ENCODE measurements at places on chromosomes 5 and 9. TPM values are rescaled to one million over a fixed set of nuclear protein-coding genes. Genes with fewer than 3 reads are reported as not detected.

The RHOBTB3 gene
- total RNA-seq: 120 TPM

The RLN1 gene
- total RNA-seq: 0.21 TPM

DNA sequence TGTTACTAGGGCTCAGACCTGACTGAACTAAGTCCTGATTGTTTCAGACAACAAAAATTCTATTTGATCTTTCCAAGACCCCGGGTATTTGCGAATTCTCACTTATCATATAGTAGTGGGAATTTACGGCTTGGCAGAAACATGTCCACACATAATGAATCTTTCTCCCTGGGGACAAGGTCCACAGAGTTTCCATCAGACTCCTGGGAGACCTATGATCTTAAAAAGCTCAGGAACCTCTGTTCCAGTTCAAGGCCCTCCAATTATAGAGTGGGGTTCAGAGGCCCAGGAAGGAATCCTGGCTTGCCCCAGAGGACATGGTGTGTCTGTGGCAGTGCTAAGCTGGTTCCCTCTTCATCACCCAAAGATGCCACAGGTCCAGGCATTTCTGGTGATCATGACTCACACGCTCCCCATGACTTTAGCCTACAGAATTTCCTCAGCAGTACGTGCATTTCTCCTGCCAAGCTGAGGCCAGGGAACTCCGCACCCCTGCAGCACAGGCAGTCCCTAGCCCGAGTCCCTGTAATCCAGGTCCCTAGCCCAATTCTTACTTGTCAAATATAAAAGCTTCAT lies 12.6 kb downstream of the RAPGEF1 start:
- peak; percentile 82 for DNase-seq

DNA sequence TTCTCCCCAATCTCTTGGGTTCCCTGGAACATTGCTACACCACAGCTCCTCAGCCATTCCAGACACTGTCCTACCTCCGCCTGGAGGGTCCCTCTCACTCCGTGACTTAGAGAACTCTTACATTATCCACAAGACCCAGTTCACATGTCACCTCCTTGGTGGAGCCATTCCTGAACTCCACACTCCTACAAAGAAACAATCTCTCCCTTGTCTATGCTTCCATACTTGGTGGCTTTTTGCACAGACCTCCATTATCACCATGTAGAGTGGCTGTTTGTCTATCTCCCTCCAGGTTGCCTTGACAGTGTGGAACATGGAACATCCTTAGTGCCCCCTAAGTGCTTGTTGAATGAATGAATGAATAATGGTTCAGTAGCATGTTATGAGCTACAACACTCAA lies 105.9 kb downstream of the PAX5 start:
- DNase-seq: peak; percentile 67

DNA sequence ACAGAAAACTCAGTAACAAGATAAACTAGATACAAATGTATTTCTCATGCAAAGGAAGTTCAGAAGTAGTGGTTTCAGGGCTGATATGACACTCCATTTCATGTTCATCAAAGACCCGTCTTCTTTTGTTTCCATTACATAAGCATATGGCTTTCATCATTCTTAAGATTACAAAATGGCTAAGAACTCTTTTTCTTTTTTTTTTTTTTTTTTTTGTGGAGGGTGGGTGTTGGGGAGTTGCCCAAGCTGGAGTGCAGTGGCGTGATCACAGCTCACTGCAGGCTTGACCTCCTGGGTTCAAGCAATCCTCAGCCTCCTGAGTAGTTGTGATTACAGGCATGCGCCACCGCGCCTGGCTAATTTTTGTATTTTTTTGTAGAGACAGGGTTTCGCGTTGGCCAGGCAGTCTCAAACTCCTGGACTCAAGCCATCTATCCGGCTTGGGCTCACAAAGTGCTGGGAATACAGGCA lies 22.0 kb upstream of the PTBP3 start:
- DNase-seq: no peak

The SLC36A2 gene
- not detected for total RNA-seq

GRCh38 chr5:99122976-99123375 lies 194.2 kb upstream of the CHD1 start:
- no peak for DNase-seq

DNA sequence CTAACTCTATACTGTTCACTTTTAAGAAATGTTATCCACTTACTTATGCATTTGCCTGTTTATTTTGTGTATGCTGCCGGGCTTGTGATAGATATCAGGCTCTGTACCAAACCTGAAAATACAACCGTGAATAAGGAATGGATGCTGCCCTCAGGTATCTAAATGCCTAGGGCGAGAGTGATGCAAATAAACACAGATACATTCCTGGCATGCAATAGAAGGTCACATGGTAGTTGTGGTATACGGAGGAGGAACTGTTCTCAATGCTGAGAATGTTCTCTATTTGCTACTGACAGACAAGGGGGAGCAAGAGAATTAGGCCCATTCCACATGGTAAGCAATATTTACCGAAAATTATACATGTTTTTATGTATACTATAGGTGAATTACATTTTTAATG lies 227.8 kb downstream of the ICE1 start:
- peak; percentile 28 for DNase-seq

DNA sequence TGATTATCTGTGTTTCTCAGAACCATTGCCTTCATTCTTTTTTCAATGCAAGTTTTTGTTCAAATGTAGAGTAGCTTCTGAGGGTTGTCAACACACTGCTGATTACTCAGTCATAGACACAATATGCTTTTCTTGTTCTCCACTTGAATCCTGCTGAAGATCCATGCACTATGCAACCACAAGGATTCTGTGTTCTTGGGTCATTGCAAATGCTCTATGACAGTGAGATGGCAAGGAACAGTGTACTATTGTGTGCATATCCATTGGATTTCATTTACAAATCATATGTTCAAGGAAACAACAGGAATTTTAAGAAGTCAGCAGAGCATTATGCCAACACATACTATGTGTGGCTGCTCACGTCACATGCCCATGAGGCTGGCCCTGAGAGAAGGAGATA lies 1590.2 kb downstream of the EFNA5 start:
- no peak for DNase-seq

- no peak for DNase-seq
These were observed 13.2 kb downstream of the CMYA5 start for GRCh38 chr5:79702606-79703380.

DNA sequence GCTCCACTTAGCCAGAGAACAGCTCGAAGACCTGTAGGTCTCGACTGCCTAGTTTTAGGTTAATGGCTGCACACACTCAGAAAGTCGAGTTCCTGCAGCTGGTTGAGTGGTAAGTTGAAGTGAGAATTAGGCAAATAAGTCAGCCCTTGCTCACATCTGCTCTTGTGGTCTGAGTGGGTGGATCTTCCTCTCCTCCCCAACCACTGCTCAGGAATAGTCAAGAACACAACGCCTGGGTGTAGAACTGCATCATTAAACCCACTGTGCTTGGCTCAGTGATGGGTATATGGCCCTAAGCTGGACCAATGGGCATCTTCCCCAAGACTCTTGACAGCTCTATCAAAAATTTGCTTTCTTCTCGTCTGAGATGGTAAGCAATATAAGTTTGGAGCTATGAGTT lies 20.9 kb upstream of the ADAM19 start:
- no peak for DNase-seq

GRCh38 chr9:135127718-135128670 lies 40.5 kb downstream of the OLFM1 start:
- no peak for DNase-seq

DNA sequence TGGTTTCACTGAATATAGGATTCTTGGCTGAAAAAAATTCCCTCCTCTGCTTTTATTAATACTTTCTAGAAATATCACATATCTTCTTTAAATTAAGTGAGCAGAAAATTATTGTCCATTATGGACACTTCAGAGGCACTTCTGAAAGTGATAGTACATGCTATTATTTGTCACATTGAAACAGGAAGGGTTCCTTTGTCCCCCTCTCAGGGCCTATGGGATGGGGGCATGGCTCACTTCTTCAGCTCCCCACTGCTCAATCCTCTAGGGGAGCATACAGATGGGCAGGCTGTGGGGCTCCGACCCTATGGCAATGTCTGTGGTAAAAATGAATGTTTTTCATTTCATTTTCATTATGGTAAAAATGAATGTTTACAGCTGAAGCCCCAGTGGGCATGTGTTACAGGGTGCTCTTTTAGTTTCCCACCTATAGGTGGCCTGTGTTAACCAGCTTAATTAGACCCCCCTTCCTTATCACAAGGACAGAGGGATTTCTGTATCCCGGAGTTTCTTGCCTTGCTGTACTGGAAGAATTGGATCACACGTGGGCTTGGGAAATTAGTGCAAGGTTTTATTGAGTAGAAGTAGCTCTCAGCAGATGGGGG lies 1225.2 kb downstream of the PTPRD start:
- no peak for DNase-seq

GRCh38 chr5:170533383-170533782 lies 29.6 kb downstream of the KCNIP1 start:
- no peak for DNase-seq

DNA sequence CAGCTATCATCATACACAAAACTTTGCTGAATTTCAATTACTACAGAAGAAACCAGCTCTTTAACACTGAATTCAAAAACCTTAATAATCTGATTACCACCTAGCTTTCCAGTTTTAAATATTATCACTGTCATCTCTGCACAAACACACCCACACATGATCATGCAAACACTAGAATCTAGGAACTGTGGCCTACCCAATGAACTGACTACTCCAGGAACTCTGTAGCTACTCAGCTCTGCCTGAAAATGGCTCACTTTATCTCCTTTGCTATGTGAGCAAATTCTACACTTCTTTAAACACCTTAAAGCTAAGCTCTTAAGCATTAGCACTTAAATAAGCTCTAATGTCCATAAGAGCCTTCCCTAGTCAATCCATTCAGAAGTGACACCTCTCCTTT lies 123.3 kb upstream of the DPYSL3 start:
- no peak for DNase-seq

GRCh38 chr5:71972777-71973473 lies 134.3 kb upstream of the MAP1B start:
- DNase-seq: no peak

GRCh38 chr9:134128727-134129679 lies 6.9 kb upstream of the WDR5 start:
- DNase-seq: no peak

GRCh38 chr9:110932863-110933262 lies 105.4 kb downstream of the LPAR1 start:
- DNase-seq: no peak

The AMBP gene
- 0.91 TPM for total RNA-seq

DNA sequence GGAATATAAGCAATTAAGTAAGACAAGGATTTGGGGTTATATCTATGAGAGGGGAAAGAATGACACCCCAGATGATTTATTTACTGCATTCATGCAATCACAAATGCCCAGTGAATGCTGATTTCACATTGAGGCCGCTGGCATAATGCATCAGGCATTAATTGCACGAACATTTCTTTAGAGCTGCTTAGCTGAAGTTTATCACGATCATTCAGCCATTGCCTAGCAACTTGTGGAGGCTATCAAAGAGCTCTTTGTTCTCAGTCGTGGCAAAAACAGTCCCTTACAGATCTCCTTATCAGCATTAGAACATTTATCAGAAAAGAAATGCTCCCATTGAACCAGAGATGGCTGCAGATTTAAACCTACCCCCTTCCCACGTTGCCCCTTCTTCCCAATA lies 88.7 kb upstream of the PRRC1 start:
- DNase-seq: no peak

The SLC25A2 gene
- total RNA-seq: 1.8 TPM

The ZNG1F gene
- 10.7 TPM for total RNA-seq

DNA sequence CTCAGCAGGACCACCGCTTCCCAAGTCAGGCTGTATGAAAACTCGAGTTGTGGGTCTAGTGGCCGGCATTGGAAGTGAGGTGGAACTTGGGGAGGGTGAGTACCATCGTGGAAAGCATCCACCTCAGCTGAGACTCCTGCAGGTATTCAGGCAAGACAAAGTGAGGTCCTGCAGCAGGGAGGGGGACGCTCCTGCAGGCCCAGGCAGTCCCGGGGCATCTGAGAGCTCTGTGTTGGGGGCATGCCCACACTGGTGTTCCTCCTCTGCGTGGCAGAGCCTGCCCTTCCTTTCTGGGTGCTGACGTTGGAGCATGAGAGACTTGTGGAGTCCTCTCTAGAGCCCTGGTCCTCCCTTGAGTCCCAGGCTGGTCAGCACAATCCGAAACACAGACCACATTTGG lies 187.7 kb downstream of the CACNA1B start:
- DNase-seq: no peak

The INPP5E gene
- total RNA-seq: 6.6 TPM

The TOR1B gene
- 16.2 TPM for total RNA-seq

DNA sequence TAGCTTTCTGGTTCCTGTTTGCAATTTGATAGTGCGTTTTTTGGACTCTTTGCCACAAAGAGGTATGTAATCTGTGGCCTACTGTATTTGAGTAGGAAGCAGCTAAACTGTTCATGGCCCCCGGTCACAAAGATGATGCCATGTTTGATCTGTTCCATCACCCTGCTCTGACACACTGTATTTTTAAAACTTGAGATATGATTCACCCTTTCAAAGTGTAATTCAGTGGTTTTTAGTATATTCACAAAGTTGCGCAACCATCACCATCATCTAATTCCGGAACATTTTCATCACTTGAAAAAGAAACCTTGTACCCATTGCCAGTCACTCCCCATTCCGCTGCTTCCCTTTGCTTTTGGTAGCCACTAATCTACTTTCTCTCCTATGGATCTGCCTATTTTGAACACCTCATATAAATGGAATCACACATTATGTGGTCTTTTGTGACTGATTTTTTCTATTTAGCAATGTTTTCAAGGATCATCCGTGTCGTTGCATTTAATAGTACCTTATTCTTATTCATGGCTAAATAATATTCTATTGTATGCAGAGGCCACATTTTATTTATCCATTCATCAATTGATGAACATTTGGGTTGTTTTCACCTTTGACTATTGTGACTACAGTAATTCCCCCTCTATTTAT lies 141.6 kb downstream of the NR3C1 start:
- DNase-seq: peak; percentile 86

GRCh38 chr5:169222934-169223594 lies 77.9 kb downstream of the SLIT3 start:
- no peak for DNase-seq

The PLEKHG4B gene
- total RNA-seq: 9.0 TPM

DNA sequence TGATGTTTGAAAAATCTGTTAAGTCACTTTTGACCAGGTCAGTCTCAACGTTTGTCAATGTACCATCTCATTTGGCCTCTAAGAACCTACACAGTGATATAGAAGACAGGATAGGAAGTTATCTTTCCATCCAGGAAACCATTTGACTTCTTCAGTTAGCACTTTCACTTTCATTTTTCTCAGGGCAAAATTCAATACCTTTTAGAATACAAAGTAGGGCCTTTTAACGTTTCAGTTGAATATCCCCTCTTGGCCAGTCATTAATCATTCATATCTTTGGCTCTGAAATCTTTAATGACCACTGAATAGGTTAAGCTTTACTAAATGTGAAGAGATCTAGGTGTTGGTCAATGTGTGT lies 101.1 kb upstream of the GNAQ start:
- DNase-seq: no peak

DNA sequence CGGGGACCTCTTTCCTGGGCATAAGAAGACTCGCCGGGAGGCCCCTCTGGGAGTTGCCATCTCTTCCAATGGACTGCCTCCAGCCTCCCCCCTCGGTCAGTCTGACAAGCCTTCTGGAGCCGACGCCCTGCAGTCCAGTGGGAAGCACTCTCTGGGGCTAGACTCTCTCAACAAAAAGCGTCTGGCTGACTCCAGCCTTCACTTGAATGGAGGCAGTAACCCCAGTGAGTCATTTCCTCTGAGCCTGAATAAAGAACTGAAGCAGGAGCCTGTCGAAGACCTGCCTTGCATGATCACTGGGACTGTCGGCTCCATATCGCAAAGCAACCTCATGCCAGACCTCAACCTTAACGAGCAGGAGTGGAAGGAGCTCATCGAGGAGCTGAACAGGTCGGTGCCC lies 28.4 kb upstream of the LTC4S start:
- peak; percentile 92 for DNase-seq

The INSL6 gene
- total RNA-seq: not detected

- no peak for DNase-seq
These were observed 75.8 kb downstream of the F2RL2 start for GRCh38 chr5:76547242-76547890.

The CD14 gene
- total RNA-seq: not detected

Data from Daoy (cell line).